Fibroblast of skin of scalp (primary cell): ENCODE measurements at places on chromosomes 16 and 17.

- no peak for DNase-seq
Observed at GRCh38 chr17:67427424-67427823, 50.3 kb downstream of the PITPNC1 start.

DNA sequence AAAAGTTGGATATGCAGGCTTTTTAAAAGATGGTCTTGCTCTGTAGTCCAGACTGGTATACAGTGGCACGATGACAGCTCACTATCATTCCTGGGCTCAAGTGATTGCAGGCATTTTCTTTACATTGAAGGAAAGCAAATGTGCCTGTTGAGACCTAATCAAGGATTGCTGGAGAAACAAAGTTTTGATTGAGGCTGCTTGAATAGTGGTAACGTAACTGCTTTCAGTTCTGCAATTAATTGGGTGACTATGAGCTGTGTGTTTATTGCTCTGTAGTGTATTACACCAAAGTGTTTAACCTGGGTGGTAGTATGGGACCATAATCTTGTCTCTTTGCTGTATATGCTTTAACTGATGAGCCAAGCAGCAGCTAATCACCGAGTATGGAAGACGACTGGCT lies 2.3 kb downstream of the UBB start:
- no peak for DNase-seq

DNA sequence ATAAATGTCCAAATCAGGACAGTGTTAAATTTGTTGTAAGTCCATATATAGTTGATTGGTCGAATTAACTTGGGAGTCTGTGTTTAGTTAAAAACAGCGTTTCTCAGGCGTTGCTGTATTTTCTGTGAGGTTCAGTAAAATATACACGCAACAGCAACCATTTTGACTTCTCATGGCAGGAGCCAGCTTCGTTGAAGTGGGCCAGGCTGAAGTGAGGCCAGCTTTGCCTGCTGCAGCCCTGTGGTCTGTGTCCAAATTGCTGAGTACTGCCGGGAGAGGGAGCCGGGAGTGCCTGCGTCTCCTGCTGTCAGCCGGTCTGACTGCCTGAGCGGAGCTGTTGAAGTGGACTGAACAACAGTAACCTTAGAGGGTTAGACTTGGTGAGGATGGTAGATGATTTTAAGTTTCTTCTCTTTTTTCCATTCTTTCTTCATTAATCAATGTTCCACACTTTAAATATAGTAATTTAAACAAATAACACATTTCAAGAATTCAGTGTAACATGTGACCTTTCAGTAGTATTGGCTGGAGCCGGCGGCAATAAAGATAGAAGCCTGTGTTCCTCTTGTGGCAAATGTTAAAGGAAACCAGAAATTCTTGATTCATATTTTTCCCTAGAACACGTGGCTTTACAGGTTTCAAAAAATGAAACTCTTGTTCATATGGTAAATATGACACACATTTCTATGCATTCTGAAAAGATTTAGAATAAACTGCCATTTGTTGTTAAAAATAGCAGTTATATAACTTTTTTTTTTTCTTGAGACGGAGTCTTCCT lies 37.0 kb upstream of the ZNF750 start:
- DNase-seq, result peak; percentile 70

DNA sequence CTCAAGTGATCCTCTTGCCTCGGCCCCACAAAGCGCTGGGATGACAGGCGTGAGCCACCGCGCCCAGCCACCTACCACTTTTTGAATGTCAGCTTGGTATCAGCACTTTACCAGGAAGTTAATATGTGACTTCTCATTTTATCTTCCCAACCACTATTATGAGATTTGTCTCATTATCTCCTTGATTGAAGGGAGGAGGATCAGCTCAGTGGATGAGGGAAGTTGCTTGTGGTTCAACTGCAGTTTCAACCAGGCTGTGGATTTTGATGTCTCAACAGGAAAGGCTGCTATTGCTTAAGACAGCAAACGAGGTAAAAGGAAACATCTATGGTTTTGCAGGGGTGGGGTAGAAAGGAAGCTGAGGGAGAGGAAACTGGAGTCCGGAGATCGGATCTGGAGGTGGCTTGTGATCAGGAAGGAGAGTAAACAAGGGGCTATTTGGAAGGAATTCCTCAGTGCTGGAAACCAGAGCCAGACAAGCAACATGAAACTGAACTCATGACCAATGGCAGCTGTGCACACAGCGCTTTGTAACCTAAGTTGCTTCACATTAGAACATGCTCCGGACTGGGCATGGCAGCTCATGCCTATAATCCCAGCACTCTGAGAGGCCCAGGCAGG lies 180.5 kb downstream of the VPS53 start:
- no peak for DNase-seq

GRCh38 chr16:75229172-75230031 lies 10.6 kb downstream of the CTRB1 start:
- DNase-seq, result no peak

- DNase-seq, result no peak
Observed at GRCh38 chr17:67531291-67531690, 154.2 kb downstream of the PITPNC1 start.

DNA sequence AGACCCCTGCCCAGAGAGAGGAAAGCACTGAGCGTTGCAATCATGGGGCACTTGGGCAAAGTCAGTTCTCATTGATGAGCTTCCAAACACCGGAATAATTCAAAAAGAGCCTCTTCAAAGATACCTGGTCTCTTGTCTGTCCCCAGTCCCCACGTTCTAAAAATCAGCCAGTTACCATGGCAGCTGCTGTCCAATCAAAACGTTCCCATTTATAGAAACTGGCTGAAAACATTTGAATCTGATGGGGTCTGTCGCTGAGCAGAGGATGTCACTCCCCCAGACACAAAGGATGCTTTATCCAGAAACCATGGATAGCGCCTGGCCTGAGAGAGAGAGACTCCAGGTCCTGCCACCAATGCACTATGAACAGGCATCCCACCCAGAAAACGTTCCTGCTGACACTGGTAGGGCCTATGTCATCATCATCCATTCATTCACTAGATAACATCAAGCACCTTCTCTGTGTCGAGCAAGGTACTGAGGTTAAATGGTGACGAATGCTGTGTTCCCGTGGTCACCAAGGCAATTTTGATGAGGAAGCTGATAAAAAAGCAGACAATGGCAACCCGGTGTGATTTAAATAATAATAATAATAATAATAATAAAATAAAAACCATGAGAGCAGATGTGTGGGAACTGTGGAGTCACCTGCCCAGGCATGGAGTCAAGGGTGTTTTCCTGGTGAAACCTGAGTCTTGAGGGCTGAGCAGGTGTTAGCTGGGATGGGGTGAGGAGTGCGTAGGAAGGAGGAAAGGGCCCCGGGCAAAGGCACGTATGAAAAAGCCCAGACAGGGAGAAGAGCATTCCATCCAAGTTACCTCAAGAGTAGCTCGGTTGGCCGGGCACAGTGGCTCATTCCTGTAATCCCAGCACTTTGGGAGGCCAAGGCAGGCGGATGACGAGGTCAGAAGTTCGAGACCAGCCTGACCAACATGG lies 19.0 kb upstream of the CALB2 start:
- no peak for DNase-seq

- DNase-seq, result no peak
Observed at GRCh38 chr16:8098947-8099512, 491.3 kb downstream of the TMEM114 start.

GRCh38 chr17:2170023-2170422 lies 115.1 kb downstream of the HIC1 start:
- no peak for DNase-seq

- no peak for DNase-seq
Observed at GRCh38 chr16:13936155-13936554, 16.2 kb downstream of the ERCC4 start.

DNA sequence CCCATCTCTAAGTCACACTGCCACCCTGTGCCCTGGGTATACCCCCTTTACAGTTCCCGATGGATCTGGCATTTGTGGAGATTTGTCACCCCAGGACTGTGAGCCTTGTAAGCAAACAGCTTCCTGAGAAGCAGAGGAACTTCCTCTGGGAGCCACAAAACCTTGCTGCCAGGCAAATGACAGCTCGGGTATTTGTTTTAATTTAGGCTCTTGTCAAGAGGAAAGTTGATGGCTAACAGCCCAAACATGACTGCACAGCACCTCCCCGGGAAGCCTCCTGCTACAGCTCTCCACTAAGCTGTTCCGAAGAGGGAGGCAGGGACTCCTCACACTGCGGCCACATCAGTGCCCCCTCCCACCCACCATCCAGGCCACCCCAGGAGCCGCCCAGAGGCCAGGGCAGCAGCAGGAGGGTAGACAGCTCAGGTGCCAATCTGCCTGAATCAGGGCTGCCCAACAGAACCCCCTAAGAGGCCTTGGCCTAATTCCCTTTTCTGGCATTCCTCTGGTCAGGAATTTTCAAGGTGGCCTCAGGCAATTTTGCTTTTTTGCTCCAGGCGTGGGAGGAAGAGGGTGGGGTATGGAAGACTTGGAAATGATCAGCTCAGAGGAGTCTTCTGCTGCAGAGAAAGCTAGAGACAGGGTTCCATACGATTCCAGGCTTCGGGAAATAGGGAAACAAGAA lies 2.6 kb downstream of the ABR start:
- DNase-seq, result peak; percentile 71

- peak; percentile 71 for DNase-seq
Observed at GRCh38 chr16:21103941-21104860, 46.4 kb downstream of the DNAH3 start.

- DNase-seq, result no peak
Observed at GRCh38 chr16:56643080-56643778, 4.8 kb downstream of the MT1A start.

DNA sequence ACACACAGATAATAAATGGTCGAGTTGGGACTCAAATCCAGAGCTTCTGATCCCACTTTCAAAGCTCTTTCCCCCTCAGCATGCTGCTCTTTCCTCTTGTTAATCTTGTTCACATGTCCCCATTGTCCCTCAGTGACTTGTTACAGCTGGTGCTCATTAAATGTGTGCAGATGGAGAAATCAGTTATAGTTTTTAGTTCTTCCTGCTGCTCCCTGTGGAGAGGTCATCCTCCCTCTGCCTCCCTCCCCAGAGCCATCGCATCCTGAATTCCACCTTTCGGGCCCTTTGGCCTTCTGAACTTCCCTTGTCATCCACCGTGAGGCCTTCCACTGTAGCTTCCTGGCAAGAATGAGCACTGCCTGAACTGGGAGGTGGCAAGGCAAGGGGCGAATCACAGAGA lies 179.6 kb downstream of the WSCD1 start:
- DNase-seq, result no peak

DNA sequence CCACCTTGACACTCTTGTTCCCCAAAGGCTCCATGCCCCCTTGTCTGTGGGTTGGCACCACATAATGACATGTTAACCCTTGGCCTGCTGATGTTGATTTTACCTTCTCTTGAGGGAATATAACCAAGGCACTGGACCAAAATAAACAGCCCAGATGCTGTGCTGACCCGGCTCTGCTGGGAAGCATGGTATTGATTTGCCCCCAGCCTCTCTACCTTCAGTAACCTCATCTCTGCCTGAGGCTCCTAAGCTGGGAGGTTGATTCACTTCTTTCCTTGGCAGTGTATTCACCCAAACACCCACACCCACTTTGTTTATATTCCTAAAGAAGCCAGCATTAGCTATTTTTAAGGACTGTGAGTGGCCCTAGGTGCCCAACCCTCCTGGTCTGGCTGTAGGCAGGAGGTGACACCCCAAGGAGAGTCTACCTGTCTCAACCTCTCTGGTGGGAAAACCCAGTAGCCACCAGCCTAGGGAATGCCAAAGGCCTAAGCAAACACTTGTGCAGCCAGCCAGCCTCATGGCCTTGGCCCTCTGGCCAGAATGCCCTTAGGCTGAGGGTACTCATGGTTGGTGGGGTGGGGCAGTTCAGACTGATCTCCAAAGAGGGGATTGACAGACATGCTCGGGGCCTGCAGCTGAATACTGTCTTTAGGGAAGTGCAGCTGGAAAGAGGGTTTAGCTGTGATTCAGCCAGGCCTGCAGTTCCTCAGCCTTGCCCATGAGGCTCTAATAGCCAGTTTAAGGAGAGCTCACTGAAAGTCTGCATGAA lies 42.7 kb downstream of the GNAO1 start:
- no peak for DNase-seq

DNA sequence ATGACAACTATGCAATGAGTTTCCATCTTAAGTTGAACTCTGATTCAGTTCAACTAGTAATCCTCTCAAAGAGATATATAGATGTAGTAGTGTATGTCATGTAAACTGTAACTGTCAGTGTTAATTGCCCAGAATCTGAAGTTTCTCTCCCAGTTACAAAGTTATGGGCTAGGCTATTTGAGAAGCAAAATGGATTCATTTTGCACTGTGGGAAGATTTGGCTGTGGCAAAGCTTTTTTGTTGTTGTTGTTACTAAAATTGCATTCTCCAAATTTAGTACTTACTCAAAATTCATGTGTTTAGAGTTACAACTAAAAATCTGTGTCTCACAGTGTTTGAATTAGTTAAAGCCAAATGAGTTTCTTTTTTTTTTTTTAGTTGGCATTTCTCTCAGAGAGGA lies 219.0 kb downstream of the KCNJ2 start:
- DNase-seq, result no peak

- DNase-seq, result peak; percentile 17
Observed at GRCh38 chr16:87424266-87424665, 32.1 kb downstream of the MAP1LC3B start.

- no peak for DNase-seq
Observed at GRCh38 chr17:82200743-82201497, 11.7 kb downstream of the CCDC57 start.

DNA sequence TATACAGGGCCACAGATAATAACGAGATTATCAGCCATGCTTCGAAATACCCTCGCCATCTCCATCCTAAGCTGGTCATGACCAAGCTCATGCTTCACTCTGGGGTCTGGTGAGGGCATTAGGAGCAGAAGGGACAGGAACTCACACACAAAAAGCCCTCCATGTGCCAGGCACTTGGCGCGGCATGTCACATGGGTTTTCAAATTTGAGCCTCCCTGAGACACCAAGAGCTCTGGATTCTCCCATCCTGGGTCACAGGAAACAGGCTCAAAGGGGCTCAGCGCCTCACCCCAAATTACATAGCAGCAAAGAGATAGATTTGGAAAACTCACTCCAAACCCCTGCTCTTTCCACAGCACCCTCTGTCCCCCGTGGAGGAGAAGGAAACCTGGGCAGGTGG lies 239.5 kb downstream of the GSG1L start:
- DNase-seq, result no peak

DNA sequence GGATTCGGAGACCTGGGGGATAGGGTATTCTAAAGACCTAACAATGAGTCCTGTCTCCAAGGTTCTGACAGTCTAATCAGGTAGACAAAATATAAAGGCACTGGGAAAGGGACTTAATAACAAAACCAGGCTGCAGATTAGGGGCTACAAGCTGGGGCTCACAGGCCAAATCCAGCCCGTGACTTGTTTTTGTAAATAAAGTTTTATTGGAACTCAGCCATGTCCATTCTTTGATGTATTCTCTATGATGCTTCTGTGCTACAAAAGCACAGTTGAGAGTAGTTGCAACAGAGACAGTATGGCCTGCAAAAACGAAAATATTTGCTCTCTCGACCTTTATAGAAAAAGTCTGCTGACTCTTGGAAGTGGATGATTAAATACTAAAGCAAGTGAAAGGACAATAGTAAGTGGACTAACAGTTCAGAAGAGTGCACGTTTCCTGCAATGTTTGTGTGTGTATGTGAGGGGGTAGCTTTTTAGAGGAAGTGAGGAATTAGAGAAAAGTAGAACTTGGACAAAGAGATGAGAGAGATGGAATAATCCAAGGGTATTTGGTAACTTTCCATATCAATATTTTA lies 115.4 kb upstream of the ZFHX3 start:
- no peak for DNase-seq
